ENCODE measurements at places on chromosomes 7 and 10.

DNA sequence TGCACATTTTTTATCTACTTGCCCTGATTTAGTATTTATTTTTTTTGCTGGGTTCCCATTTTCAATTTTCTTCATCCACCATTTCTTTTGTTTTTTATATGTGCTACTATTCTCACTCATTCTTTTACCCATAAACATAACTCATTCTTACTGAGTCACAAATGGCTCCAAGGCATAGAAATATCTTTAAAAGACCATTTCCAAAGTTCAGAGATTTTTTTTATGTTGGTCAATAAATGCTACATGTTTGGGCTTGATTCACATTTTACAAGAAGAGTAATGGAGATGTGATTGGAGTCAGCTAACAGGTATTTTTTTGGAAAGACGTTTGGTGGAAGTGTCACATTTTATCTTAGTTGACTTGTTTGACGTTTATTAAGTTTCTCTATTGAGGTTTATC, 1303.2 kb upstream of the LRRTM3 start:
- no peak for DNase-seq

- no peak for DNase-seq
Observed at GRCh38 chr7:12731775-12732174, 44.3 kb downstream of the ARL4A start.

DNA sequence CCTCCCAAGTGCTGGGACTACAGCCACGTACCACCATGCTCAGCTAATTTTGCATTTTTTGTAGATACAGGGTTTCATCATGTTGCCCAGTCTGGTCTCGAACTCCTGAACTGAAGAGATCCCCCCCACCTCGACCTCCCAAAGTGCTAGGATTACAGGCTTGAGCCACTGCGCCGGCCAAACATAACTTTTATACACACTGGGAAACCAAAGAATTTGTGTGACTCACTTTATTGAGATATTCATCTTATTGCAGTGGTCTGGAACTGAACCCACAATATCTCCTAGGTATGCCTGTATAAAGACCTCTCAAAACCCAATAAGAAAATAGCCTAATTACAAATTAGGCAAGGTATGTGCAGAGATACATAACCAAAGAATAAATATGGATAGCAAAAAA, 182.6 kb upstream of the FEZF1 start:
- no peak for DNase-seq

- DNase-seq: no peak
Observed at GRCh38 chr7:138377306-138377705, 82.8 kb upstream of the TRIM24 start.

- DNase-seq: peak; percentile 62
Observed at GRCh38 chr10:93565446-93565845, 1.0 kb upstream of the FFAR4 start.
